HuH-7.5 (cell line): ENCODE measurements at places on chromosomes 11 and 22.
A peak's percentile ranks its signal among the peaks of the same experiment; 100 is the strongest.

GRCh38 chr11:35141571-35141971 is 2.6 kb downstream of the CD44 start:
- DNase-seq, result no peak

DNA sequence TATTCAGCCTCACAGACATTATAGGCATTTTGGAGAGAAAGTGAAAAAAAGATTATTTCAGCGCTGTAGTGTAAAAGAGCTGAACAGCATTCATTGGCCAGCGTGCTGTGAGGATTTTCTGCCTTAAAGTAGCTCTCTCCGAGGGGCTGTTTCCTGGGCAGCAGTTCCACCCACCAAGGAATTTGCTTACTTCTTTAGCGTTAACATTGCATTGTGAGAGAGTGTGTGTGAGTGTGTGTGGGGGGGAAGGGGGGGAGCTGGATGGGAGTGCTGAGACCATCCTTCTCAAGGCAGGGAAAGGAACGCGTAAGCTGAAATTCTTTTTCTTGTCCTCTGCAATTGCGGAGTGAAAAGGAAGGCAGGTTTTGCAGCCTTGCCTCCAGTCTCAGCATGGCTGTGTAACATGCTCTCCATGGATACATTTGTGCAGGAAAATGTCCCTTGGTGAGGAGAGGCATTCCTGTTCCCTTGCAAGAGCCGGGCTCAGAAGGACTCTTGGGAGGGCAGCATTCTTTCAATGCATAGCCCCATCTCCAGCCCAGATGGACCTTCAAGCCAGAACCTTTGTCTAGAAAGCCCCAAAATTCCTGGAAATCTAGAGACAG is 159.9 kb upstream of the NAV2 start:
- no peak for DNase-seq

DNA sequence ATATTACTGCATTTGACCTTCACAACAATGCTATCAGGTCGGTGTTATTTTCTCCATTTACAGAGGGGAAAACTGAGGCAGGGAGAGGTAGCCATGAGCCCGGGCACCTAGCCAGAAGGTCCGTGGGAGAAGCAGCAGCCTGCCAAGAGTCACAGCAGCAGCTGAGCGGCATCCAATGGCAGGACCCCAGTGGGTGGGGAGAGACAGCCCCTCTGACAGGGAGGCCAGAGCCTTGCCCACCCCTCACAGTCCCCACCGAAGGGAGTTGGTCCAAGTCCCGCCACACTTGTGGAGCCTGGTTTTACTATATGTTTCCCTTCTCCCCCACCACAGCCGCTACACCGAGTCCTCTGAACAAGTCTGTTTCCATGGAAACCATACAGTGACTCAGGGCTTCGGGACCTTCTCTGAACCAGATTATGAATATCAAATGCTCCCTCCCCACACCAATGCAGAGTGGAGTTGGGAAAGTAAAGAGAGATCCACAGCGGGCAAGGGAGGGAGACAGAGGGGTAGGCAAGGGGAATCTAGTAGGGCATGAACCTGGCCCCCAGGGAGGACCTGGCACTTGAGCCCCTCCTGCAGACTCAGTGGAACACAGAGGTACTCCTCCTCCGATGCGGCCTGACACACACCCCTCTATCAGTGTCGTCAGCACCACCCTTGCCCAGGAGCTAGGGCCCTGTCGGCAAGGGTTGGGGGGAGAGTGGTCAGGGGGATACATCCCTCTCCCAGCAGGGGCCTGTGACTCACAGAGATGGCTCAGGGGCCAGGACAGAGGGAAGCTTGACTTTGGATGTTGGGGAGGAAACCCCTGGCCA is 2.5 kb downstream of the CHST1 start:
- DNase-seq, result no peak

DNA sequence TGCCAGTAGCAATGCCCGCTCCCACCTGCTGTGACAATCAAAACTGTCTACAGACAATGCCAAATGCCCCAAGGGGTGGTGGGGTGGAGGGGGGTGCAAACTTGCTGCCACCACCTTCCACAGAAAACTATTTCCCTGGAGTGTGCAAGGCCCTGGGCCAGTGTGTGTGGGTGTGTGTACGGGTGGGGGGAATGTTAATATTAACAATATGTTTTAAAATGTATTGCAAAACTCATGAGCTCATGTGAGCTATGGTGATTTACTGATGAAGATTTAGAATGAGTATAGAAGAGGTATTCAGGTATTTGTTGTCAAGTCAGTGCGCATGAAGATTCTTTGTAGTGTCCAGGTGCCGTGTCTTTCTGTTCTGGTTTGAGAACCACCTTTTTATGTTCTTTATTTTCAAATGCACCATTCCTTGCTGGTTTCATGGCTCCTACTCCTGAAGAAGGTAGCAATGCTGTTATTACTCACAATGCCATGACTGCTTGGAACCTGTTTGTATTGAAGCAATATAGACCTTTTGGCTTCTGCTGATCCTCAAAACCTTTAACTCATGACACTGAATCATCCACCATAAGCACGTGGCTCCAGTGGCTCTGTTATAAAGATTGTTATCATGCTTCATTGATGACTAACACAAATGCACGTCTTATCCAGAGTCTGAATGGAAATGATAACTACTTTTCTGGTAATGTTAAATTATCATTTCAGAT is 29.9 kb upstream of the AQP11 start:
- no peak for DNase-seq

DNA sequence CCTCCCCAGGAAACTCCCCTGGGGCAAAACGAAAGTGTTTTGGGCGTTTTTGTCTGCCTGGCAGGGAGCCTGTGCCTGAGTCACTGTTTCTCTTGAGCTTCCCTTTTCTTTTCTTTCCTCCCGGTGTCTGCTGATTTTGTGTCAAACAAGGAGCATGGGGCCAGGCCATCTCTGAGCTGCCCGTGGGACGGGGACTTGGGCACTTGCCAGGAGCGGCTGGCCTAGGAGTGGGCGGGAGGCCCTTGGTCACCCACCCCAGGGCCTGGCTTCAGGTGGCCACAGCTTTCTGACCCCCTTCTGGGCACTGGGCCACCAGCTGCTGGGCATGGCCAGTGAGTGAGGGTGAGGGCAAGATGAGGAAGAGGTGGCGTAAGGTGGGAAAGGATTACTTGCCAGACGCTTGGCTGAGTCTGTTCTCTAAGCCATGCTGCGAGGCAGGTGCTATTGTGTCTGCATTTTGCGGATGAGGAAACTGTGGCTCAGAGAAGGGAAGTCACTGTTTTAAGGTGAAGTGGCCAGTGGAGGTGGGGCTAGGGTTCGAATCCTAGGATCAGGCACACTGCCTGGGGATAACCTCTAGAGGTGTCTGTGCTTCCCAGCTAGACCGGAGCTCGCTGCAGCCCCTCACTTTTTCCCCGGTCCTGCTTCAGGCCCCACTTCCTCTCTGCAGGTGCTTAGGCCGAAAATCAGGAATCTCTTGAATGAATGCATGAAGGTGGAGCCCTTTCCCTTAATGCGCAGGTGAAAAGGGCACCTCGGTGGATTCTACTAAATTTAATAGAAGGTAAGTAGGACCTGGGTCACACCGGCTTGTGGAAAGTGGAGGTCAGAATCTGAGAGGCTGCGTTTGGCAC is 7.8 kb upstream of the NFAM1 start:
- no peak for DNase-seq

DNA sequence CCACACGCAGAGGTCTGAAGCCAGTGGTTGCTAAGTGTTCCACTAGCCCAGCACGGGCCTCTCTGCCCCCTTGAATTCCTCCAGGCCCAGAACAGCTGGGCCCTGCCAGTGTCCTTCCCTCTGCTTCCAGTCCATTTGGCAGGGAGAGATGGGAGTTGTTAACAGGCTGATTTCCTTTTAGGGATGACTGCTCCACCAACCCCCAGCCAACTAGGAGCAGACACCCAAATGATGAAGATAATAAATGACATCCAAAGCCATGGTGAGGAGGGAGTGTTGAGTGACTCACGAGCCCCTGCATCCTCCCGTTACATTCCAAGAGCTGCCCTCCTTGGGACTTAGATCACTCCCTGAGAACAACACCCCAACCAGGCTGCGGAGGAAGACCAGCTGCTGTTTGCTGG is 20.6 kb downstream of the PARVA start:
- no peak for DNase-seq

- DNase-seq, result no peak
Observed at GRCh38 chr22:27401321-27401720, 400.2 kb downstream of the MN1 start.

DNA sequence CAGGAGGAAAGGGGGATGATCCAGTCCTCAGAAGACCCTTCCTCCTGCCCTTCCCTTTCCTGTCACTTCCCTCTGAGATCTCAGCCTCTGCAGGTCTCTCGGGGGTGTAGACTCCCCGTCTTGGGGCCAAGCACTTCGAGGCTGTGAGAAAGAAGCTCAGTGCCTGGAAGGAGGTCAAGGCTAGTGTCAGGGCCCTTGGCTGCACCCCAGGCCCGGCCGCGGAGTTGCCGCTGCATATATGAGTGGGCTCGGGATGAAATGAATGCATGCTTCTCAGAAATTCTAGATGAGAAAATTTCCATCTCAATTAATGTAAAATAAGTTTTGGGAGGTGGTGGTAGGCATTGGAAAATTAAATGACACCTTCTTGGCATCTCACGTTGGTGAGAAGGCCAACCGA is 1313.7 kb downstream of the BRD1 start:
- no peak for DNase-seq

GRCh38 chr22:30143265-30143664 is 63.0 kb downstream of the HORMAD2 start:
- no peak for DNase-seq

DNA sequence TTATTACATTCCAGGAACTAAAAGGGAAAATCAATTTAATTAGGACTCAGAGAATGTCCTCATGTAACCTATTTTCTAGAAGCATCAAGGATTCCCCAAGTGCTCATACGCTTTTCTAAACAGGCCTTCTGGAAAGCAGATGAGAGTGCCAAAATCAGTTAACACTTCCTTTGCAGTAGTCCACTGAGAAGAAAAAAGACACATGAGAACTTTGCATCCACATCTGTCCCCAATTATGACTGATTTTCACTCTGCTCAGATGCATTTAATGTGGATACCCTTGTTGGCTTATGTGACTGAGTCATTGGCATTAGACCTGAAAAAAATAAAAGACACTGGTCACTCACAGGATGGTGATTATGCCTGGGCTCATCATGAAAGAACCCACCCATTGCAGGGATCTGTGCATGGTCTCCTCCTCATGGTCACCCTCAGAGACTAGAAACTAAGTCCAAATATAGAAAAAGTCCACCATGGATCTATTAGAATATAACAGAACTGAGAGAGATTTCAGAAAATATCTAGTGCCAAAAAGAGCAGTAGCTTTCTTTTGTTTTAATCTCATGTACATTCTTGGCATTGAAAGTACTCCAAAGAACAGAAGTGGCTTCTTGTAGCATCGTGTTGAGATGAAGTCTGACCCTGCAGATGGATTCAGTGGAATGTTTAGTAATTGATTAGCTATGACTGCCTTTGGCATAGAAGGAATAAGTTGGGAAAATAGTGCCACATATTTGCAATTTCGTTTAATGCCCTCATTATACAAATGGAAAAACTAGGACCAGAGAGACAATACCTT is 48.8 kb upstream of the FIBIN start:
- no peak for DNase-seq

GRCh38 chr11:46127150-46127638 is 5.9 kb upstream of the PHF21A start:
- DNase-seq, result peak; percentile 82

DNA sequence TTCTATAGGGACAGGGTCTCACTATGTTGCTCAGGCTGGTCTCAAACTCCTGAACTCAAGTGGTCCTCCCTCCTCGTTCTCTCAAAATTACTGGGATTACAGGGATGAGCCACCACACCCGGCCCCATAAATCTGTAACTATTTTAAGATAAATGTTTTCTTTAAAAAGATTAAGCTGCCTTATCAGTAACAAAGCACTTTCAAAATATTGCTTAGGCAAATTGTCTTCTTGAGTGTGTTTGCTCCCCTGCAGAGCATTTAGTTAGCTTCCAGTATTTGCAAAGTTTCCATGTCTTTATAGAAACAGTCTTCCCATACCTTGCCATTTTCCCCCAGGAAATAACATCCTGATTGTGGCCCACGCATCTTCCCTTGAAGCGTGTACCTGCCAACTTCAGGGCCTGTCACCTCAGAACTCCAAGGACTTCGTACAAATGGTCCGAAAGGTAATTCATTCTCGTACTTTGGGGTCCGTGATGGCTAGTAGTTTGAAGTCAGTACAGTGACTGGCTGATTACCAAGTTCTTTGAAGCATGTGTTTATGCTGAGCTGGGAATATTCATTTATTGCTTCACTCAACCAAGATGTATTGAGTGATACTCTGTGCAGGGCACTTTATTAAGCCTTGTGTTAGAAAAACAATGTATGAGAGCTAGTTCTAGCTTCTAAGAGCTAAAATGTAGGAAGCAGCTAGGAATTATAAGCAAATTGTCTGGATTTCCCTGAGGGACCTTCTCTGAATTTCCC is 30.4 kb upstream of the CRTAM start:
- no peak for DNase-seq

- no peak for DNase-seq
Observed at GRCh38 chr22:29343313-29343805, 27.9 kb upstream of the RASL10A start.

DNA sequence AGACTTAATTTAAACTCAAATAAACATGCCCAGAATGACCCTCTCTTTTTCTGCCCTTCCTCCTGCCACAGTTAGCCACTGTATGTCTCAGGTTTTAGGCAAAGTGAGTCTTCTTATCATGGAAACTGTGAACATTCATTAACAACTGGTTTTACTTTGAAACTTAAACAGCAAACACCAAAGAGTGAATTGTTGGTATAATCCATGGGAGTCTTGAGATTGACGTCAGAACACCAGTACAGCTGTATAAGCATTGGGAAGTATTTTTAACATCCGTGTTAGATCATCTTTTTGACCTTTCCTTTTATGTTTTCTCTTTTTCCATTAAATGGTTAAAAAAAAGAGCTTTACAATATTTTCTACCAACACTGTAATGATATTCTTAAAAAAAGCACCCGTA is 38.9 kb downstream of the ARHGEF12 start:
- no peak for DNase-seq

- no peak for DNase-seq
Observed at GRCh38 chr11:65853246-65853979, 4.6 kb downstream of the CFL1 start.

- DNase-seq, result no peak
Observed at GRCh38 chr11:104122011-104122635, 41.8 kb downstream of the PDGFD start.

GRCh38 chr11:62671236-62671607 is 251 bp upstream of the UQCC3 start:
- no peak for DNase-seq

DNA sequence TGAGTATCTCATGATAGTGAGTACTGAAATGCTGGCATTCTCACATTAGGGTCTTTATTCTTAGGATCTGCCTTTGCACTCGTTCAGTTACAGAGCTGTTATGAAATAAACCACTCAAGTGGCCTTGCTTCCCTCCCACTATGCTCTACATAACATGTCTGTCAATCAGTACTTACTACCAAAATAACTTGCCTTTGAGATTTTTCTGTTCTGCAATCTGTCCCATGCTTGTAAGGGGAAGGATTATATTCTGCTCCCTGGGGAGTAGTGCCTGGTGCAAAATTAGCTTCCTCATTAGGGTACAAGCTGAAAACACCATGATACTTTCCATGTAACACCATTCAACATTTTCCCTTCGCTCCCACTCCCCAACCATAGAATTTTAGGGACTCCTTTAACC is 1.9 kb upstream of the GRAP2 start:
- no peak for DNase-seq
